ENCODE measurements at places on chromosomes 12 and 14.

- no peak for DNase-seq
These were observed 30.3 kb downstream of the HMGA2 start for GRCh38 chr12:65854629-65855028.

DNA sequence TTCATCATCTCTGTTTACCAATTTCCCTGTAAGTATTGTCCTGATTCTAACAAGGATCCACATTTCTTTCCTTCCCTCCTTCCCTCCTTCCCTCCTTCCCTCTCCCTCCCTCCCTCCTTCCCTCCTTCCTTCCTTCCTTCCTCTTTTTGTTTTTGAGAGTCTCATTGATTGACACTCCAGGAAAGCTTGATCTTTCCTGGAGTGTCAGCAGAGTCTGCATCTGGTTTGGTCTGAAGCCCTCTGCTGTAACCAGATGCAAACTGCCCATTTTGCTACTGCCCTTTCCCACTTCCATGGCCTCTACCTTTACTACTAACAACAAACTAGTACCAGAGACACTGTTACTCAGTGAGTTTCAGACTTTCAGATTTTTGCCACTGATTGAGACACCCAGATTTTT, 14.4 kb upstream of the OR6C65 start:
- DNase-seq: no peak

- DNase-seq: no peak
These were observed 10.1 kb upstream of the DCAF4 start for GRCh38 chr14:72916174-72916573.

DNA sequence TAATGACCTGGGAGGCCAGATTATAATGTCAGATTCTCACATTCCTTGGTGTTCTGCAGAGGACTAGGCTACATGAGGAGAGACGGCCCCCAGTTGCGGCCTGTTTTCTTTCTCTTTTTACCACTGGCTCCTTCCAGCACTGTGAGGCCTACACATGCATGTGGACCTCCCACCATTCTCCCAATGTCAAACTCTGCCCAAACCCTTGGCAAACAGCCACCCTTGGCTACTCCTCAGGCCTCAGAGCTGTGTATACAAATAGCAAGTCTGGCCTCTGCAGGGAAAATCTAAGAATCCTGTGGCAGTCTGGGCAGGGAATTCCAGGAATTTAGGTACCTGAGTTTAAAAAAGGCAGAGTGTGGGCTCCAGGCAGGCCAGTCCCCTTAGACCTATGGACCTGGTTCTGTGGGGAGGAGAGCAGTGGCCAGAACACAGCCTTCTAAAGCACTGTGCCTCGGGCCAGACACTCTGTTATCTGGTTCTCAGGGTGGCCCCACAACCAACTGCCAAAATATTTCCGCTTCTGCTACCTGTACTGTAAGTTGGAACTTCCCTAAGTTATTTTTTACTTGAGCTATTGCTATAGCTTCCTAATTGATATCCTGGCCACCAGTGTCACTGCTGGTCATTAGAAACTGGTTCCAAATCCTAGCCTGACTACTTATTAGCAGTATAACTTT, 19.9 kb upstream of the NEDD1 start:
- no peak for DNase-seq

All from CD4-positive, alpha-beta T cell treated with Interferon gamma for 1 hour (primary cell).